ENCODE measurements at places on chromosomes 3 and 15.
A peak's percentile ranks its signal among the peaks of the same experiment; 100 is the strongest.

DNA sequence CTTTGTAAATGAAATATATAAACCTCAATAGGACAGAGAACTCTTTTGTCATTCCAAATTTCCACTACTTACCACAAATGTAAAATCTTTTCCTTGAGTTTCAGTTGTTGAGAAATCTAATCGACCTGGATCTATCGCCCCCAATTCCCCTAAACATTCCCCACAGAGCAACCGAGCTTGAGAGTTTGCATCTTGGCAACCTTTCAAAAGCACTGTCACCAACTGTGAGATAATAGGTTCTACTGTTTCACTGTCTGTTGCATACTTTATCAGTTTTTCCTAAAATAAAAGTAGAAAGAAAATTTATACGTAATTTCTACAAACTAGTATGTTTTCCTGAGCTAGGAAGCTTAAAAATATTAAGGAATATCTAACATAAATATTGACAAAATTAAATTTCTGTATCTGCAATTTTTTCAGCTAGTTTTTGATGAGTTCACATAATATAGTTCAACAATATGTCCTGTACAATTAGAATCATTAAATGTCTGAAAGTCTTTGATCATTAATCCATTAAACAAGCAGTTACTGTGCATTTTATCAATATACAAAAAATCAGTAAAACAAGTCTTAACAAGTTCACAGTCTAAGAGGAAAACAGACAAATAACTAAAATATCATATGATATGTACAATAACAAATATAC, 54.5 kb downstream of the ATR start:
- no peak for DNase-seq

- peak; percentile 11 for DNase-seq
These were observed 10.6 kb upstream of the SFMBT1 start for GRCh38 chr3:53056442-53056841.

DNA sequence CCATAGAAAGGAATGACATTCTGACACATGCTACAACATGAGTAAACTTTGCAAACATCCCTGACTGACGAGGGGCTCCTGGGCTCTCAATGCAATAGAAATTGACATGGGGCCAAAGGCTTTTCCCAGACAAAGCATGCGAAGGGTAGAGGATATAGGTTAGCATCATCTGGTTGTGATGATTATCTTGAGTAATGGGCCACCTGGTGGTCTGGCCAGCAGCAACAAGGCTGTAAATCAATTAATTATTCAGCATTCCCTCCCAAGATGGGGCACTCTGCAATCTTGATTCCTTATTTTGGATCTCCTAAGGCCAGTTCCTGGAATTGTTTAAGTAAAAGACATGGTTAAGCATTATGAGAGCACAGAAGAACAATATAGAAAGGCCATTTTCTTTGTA, 99.2 kb downstream of the AGBL1 start:
- DNase-seq = no peak

- peak; percentile 92 for DNase-seq
These were observed 116.0 kb downstream of the XXYLT1 start for GRCh38 chr3:195154793-195155535.

DNA sequence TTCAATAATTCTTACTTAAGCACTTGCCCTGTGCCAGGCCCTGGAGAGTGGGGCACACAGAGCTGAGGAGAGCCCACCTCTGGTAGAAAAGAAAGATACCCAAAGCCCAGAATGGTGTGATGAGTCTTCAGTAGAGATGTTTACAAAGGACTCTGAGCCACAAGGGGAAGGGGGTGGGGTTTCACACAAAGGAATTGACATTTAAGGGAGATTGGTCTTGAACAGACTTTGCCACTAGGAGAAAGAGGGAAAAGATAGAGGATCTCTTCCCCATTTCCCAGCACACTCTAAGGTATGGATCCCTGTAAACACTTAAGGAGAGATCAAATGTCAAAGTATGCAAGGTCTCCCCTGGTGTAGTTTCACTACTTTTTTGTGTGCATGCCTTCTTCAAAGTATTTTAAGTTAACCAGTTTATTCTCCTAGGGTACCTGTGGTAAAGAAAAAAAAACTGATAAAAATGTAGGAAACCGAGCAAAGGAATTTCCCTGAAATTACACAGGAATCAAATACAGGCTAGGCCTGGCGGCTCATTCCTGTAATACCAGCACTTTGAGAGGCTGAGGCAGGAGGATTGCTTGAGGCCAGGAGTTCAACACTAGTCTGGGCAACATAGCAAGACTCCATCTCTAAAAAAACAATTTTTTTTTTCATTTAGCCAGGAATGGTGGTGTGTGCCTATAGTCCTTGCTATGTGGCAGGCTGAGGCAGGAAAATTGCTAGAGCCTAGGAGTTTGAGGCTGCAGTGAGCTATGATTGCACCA, 117.6 kb upstream of the SKOR1 start:
- no peak for DNase-seq

DNA sequence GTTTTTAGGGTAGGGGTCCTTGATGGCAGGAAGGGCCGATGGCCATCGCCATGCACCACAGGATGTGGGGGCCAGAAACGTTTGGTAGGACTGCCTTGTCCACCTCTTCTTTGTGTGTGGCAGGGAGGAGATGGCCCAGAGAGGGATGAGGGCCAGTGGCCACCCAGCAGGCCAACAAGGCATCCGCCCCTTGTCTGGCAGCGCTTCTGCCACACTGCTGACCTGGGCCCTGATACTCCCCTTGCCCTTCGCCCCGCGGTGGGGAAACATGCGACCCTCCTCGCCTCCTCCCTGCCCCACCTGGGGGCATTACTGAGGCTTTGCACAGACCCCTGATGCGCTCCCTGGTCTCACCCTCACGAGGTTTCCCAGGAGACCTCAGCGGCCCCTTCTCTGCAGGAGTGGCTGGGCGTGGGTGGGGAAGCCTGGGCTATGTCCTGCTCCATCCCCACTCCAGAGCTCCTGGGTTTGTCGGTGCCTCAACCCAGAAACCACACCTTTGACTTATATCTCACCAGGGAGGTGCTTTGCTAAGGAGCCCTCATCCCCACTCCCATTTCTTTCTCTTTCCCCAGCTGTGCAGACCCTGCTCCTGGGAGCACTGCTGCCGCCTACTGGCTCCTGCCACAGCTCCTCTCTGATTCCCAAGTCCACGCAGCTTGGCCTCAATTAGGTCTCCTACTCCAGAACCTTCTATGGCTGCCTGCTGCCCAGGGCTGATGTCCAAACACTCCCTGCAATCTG, 38.7 kb downstream of the FEM1B start:
- no peak for DNase-seq

DNA sequence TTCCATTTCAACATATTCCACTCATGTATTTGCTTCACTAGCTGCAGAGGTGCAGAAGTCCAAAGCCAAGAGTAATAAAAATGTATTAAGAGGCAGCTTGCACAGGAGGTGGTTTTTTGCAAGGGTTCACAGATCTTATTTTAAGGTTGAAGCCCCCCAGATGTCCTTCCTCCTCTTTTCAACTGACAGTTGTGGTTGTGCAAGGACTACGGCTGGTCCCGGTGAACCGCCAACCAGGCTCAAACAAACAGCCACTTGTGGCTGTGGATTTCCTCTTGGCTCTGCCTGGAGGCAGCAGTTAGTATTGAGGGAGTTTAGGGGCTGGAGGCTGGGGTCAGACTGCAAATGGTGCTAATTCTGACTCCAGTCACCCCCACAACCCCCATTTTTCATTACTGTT, 240.7 kb upstream of the TBC1D5 start:
- DNase-seq = no peak

DNA sequence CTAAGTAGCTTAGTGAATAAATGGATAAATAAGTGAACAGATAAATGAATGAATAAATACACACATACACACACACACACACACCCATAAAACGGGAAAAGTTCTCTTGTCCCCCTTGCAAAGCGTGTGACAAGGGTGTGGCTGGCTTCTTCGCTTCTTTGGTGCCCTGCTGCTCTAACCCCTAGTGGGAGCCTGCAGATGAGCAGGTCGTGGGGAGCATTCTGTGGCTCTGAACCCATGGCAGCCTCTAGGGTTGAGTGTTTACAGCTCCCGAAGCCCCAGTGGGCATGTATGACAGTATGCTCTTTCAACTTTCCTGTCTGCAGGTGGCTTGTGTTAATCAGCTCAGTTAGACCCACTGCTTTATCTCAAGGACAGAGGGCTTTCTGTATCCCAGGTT, 582.3 kb downstream of the EDEM1 start:
- no peak for DNase-seq

- DNase-seq = no peak
These were observed at the start of gene ST8SIA2 for GRCh38 chr15:92393071-92393979. TSS of gene ST8SIA2 (plus strand) at chr15:92393881. CDS start at chr15:92394065, 184 bp downstream.

- DNase-seq = peak; percentile 70
These were observed 2.1 kb downstream of the ATP11B start for GRCh38 chr3:182795389-182795782.

- DNase-seq = no peak
These were observed 66.2 kb downstream of the SSR3 start for GRCh38 chr3:156488767-156489166.

DNA sequence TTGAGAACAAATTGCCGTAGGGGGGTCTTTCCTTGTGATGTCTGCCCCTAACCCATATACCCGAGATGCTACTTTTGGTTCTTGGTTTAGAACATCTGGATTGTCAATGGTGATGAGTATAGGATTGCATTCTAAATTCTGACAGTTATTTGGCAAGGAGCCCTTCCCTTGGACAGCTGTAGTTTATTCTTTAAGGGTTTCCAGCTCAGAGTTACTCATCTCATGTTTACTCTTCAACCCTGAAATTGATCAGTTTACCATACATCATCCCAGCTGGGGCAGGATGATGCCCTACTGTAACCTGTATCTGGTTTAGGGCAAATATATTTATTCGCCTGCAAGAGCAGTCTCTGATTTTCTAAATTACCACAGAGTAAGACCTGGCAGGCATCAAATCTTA, 85.7 kb upstream of the XCR1 start:
- DNase-seq = no peak

DNA sequence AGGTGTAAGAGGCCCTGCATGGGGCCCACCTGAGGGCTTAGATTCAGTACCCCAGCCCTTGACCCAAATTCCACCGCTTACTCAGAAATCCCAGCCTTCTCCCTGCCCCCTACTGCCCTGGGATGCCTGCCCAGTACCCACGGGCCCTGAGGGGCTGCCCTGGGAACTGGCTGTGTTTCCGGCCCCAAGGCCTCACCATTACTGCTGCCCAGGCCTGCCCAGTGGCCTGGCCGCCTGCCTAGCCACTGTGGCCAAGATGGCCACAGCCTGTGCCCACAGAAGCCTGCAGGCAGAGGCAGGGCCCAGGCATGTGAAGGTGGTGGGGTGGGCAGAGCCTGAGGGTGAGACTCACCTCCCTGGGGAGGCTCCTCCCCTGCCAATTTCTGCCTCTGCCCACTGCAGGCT, 6.1 kb upstream of the PRKCD start:
- DNase-seq = no peak

DNA sequence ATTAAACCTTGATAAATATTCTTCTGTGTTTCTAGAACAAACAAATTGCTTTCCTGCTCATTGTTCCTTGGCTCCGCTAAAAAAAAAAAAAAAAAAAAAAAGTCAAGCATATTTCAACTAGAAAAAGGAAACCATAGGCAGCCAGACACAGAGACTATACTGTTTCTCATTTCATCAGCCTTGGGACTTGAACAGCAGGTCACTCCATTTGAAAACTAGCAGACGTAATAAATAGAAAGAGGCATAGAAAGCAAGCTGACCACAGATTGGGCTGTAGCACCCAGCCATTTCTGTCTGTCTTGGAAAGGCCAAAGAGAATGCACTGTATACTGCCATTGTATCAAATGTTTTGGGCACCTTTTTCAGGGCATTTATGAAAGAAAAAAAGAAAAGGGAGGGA, 697.1 kb downstream of the NLGN1 start:
- DNase-seq = no peak

DNA sequence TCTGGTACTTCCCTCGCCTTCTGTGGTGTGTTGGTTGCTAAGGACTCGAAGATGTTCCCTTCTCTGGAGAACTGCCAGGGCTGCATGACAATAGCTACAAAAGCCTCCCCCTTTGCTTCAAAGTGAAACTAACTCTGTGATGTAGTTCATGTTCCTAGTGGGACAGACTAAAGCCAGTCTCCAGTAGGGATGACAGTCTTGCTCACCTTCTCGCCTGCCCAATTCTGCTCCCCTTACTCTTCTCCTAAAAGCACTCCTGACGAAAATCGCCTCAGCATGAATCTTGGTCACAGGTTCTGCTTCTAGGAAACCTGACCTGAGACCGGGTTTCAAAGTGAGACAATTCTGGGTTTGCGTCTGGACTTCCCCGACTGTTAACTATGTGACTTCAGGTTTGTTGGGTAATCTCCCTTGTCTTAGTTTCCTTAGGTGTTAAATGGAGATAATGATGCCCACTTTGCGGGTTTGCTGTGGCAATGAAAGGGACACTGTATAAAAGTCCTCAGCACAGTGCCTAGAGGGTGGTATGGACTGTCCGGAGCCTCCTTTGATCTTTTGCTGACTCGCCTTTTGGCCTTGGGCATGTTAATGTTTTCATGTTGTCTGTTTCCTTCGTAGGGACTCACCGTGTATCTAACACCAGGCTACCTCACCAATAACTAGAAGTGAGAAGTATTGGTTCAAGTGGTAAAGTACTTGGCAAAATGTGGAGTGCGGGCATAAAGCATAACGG, 24.9 kb upstream of the THRB start:
- no peak for DNase-seq

- DNase-seq = peak; percentile 69
These were observed 407.2 kb upstream of the TGFBR2 start for GRCh38 chr3:30199096-30199759.

DNA sequence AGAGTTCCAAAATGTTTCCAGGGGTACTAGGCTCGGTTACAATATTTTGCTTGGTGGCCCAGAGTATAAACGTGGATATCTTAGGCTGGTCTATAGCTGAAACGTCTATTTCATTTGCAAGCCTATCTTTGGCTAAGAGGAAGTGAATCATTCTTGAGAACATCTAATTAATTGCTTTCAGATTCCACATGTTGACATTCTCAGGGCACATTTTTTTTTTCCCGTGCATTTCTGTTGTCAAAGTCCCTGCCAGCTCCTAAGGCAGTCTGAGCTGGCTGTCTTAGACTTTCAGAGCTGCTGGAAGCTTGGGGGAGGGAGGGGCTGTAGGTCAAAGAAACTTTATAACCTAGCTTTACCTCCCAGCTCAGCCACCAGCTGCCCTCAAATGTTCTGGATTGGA, 23.2 kb upstream of the LAMP3 start:
- peak; percentile 84 for DNase-seq

- DNase-seq = no peak
These were observed 64.2 kb downstream of the OXNAD1 start for GRCh38 chr3:16329036-16329825.

DNA sequence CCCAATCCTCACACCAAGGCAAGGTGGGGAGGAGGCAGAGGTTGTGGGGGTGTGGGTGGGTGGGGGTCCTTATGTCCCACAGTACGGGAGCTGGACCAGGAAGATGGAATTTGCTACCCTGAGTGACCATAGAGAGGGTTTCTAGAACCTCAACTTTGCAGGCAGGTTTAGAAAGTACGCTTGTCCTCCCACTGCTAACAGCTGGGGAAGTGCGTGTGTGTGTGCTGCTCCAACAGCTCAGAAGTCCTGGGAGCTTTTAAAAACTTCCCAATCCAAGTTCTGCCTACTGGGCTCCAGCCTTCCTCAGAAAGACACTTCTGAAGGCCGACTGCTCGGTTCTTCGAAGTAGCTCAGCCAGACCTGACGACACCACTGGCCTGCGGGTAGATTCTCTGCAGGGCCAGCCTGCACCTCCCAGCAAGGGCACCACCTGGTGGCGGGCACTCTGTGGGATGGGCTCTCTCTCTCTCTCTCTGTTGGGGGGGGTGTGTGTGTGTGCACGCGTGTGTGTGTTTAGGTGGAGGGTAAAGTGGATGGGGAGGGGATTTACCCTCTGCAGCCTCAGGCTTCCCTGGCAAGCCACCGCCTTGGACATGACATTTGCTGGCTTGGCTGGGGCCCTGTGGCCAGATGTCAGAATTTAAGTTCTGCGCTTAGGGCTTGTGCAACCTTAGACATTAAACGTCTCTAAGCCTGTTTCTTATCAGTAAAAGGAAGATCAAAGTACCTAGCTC, 15.6 kb downstream of the TMEM158 start:
- peak; percentile 89 for DNase-seq
